Stimulated activated CD4-positive, alpha-beta T cell treated with anti-CD3 and anti-CD28 coated beads, Interleukin-4, amount 100 ng/mL, for 24 hours (primary cell): ENCODE measurements at places on chromosomes 4 and X.

DNA sequence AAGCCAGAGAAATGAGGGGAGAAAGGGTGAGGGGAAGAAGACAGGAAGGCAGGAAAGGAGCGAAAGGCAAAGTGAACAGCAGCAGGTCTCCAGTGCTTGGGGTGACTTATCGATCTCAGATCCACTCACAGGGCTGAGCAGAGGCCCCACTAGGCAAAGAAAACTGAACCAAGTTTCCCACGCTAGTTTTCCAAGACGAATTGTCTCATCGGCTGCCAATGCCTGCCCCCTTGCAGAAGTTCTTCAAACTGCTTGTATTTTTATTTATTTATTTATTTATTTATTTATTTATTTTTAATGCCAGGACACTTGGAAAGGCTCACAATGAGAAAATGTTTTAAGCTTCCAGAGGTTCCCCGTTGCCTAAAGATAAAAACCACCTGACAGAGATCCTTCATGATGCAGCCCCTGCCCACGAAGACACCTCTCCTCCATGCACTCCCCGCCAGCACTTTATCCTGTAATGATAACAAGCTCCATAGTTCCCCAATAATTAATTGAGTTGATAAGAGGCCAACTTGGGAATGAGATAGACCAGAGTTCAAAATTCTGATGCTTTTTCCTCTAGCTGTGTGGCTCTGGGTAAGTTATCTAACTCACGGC is 43.2 kb downstream of the QDPR start:
- DNase-seq = no peak

GRCh38 chr4:147975325-147975724 is 243.4 kb downstream of the ARHGAP10 start:
- no peak for DNase-seq

GRCh38 chr4:27986476-27986875 is 1125.8 kb downstream of the STIM2 start:
- no peak for DNase-seq

GRCh38 chr4:62531264-62531663 is 1331.1 kb downstream of the ADGRL3 start:
- no peak for DNase-seq

GRCh38 chrX:318068-318738 is 393 bp downstream of the GTPBP6 start:
- peak; percentile 99 for DNase-seq
